ENCODE measurements at places on chromosomes 5 and 9. TPM values are rescaled to one million over a fixed set of nuclear protein-coding genes. Genes with fewer than 3 reads are reported as not detected.

GRCh38 chr5:101580591-101580990, 677.5 kb upstream of the ST8SIA4 start:
- DNase-seq: no peak

STPG3 gene
- 1.5 TPM for polyA plus RNA-seq

MCCC2 gene
- 81.3 TPM for polyA plus RNA-seq

DNA sequence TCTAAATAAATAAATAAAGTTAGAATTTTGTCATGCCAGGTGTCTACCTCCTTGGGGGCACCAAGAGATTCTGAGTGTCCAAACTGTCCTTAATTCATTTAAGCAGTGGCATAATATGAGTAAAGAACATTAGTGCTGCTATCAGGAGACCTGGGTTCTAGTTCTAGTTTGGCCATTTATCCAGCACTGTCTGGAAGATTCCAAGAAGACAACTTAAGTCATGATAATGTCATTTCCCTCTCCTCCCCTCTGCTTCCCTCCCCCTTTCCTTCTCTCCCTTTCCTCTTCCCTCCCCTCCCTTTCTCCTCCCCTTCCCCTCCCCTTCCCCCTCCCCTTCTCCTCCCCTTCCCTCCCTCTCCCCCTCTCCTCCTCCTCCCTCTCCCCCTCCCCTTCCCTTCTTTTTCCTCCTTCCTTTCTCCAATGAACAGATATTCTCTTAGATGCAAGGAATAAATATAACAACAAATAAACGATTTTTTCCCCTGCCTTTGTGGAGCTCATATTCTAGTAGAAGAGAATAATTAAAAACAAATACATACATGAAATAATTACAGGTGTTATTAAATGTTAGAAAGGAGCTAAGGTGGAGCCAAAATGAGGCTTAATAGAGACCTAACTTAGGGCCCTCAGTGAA, 90.8 kb downstream of the NMUR2 start:
- no peak for DNase-seq

ANKRD31 gene
- 0.86 TPM for polyA plus RNA-seq

GOLGA2 gene
- 92.5 TPM for polyA plus RNA-seq

GRCh38 chr9:129254566-129255287, 76.7 kb upstream of the IER5L start:
- DNase-seq: no peak

Data from left kidney (tissue), 8 donors.